ENCODE measurements at places on chromosomes 12 and 14. TPM values are rescaled to one million over a fixed set of nuclear protein-coding genes. Genes with fewer than 3 reads are reported as not detected.

DNA sequence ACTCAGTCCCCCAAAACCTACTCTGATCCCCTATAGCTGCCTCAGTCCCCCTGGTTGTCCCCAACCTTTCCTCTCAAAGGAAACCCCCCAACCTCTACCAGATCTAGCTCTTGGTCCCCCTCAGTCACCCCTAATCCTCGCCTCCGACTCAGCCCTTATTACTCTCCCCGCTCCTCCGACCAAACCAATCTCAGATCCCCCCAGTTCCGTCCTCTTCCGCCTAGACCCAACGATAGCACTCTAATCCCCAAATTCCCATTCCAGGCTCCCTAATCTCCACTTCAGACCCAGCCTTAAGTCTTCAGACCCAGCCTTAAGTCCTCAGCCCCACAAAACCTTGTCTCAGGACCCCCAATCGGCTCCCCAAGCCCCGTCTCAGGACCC lies 612 bp downstream of the VPS37B start:
- no peak for DNase-seq

DNA sequence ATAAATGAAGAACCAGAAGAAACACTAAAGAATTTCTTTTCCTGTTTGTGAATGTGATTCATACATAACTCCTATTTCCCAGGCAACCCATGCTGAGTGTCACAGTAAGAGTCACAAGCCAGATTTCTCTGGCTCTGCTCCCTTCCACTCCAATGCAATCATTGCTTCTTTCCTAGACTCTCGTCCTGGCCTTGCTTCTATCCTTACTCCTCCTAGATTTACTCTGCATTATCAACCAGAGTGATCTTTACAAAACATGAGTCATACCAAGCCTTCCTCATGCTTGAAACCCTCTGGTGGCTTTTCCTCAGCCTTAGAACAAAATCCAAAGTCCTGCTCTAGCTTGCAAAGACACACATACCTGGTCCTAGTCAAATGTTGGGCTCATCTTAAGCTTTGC lies 13.3 kb downstream of the IL22 start:
- DNase-seq: no peak

GRCh38 chr14:32681598-32681997 lies 257.1 kb upstream of the NPAS3 start:
- no peak for DNase-seq

DNA sequence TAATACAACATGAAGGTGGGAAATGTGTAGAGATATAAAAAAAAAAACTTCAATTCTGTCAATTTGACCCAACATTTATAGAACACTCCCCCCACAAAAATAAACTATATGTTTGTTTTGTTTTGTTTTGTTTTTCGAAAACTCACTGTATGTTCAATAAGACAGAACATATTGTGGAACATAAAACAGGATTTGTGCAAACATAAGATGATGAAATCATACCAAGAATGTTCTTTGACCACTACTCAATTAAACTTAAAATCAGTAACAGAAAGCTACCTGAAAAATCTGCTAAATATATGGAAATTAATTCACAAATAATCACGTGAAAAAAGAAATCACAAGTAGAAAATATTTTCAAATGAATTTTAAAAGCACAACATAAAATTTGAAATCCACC lies 61.2 kb downstream of the PAWR start:
- no peak for DNase-seq

GRCh38 chr14:103393676-103394626 lies 8.7 kb downstream of the MARK3 start:
- DNase-seq: no peak

GRCh38 chr12:124517260-124518050 lies 50.0 kb downstream of the NCOR2 start:
- no peak for DNase-seq

GRCh38 chr12:56029166-56029519 lies 8.3 kb downstream of the IKZF4 start:
- DNase-seq: no peak

- peak; percentile 44 for DNase-seq
Measured at GRCh38 chr12:52351196-52352059, 15.9 kb downstream of the KRT85 start.

DNA sequence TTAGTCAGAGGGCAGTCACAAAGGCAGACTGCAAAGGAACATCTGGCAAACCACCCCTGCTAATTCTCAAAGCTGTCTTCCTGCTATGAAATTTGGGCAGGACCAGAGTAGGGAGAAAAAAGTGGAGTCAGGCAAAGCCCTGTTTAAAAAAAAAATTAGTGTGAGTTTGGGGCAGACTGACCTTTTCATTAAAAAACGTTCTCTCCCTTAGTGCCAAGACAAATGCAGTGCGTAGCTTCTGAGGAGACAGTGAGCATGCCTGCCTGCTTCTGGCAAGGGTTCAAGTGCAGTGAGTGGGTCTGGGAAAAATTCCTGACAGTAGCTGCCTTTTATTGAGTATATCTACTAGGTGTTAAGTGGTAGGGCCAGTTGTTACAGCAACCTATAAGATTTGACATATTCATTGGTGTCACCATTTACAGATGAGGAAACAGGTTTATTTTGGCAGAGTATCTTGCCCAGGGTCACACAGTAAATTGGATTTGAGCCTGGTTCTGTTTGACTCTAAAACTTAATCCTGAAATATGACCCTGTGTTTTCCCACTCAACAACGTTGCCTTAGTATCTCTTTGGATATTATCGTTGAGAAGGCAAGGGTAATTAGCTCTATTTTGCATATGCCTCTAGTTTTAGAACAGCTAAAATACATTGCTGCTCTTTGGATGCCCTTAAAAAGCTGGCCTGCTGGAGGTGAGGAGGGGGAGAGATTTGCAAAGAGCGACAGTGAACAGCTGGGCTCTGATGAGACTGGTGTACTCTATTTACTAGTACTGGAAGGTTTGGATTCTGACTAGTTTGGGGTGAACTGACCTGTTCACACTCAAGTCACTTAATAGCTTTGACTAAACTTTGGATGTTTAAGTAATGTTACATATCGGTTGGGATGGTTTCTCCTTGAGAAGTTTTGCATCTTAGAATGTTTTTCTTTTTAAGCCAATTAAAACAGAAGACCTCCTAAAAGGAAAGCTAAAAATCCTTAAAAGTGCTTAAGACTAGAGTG lies 72.8 kb downstream of the PAPOLA start:
- no peak for DNase-seq

GRCh38 chr14:30193845-30194501 lies 266.3 kb upstream of the PRKD1 start:
- DNase-seq: no peak

DNA sequence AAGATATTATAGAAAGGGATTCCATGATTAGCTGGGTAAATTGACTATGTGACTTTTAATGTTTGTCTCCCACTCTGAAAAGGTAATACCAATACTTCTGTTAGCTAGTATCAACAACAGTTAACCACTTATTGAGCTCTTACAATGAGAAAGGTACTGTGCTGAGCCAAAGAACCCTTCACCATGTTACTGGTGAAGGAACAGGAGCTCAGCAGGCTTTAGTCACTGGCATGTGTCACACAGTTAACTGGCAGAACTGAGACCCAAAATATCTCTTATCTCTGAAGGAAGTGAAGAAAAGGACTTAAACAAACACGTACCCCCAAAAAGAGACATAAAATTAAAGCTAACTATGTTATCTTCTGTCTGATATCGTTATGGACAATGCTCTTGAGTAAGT lies 170.6 kb downstream of the MED13L start:
- no peak for DNase-seq

DNA sequence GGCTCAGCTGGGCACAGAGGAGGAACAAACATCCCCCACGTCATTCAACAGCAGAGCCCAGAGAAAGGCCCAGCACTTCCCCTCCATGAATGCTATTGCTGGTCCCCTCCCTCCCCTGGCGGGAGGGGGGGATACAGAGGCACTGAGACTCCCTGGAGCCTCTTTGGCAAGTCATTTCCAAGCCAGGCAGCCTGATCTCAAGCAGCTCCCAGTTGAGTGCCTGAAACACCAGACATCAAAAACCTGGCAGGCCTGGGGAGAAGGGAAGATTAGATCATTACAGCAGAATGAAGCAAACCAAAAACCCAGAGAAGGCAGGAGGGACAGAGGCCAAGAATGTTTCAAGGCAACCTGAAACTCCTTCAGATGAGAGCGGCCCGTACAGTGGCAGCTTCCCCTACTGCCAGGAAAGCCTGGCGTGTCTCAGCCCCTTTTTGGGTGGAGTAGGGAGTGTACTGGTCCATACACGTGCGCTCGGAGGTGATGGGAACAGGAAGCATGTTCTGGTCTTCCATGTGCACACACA lies 92.1 kb downstream of the LRRC74A start:
- DNase-seq: no peak

GRCh38 chr12:110312581-110313360 lies 31.7 kb downstream of the ATP2A2 start:
- no peak for DNase-seq

GRCh38 chr12:32031109-32031508 lies 71.9 kb downstream of the RESF1 start:
- DNase-seq: no peak

- no peak for DNase-seq
Measured at GRCh38 chr12:54945082-54945481, 39.5 kb downstream of the TESPA1 start.

- DNase-seq: no peak
Measured at GRCh38 chr12:45803111-45803510, 73.6 kb downstream of the ARID2 start.

DNA sequence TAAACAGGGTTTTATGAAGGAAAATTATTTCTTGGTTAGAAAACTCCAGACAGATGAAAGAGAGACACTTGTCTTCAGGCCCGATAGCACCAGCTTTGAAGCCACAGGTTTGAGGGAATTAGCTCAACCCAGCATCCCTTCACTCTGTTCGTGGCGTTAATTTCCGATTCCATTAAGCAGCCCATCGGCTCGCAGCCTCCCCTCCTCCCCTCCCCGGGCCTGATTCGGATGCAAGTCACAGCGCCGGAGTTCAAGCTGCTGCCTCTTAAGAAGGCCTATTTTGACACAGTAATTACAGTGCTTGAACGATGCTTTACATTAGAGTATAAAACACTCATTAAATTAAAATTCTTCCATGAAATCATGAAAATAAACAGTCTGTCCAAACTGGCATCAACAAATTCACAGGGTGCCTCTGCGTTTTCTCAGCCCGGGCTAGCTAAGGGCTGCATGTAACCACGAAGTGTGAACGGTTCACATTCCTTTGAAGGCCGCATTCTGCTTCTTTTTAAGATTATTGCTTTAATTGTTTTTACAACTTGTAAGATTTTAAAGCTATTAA lies 145.8 kb downstream of the DICER1 start:
- no peak for DNase-seq

DNA sequence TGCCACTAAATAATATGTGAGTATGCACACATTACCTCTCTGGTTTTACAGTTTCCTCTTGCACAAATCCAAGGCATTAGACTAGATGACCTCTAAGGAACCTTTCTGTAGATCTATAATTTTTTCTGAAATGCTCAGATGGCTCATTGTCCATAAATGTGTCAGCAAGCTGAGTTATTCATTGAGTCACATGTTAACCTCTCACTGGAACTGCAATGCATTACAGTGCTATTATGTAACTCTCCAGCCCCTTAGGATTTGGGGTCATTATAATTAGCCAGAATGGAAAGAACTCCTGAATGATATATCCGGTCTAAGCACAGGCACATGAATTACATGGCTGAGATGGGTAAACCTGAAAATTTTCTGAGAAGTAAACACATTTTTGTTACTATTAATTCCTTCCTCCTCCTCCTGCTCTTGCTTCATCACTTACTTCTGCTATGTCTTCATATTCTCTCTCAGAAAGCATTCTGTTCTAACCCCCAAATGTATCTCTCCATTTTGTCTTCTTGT lies 20.3 kb upstream of the DRAM1 start:
- no peak for DNase-seq

DNA sequence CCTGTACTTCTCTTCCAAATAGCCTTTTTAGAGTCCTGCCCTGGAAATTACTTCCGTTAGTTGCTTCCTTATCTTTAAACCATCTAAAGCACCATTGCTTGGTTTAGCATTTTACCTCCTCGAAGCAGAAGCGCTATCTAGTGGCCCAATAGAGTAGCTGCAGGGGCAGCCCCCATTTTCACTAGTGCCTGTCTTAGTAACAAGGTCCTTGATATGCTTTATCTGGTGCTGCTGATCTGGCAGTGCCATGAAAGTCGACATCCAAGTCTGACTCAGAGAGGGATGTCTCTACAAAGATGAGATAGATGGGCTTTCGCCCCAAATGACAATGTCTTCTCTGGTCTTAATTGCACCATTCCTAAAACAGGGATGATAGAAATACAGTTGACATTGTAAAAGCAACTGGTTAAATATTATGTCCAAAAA lies 25.0 kb upstream of the CIT start:
- peak; percentile 66 for DNase-seq

The C1S gene
- 0.47 TPM for total RNA-seq

The MYF6 gene
- total RNA-seq: not detected

The HOXC12 gene
- total RNA-seq: not detected

The RPGRIP1 gene
- 0.22 TPM for total RNA-seq

The TGM1 gene
- total RNA-seq: 2.6 TPM

The GNPNAT1 gene
- total RNA-seq: 42.4 TPM

The KRT79 gene
- 0.95 TPM for total RNA-seq

The COCH gene
- 7.2 TPM for total RNA-seq

Data from activated naive CD8-positive, alpha-beta T cell treated with anti-CD3 and anti-CD28 coated beads for 36 hours (primary cell).